ENCODE measurements at places on chromosomes 1 and 21.

- DNase-seq: no peak
These were observed 166.8 kb upstream of the KCNJ6 start for GRCh38 chr21:38082936-38083485.

GRCh38 chr1:157992031-157992832, 1.2 kb upstream of the KIRREL1 start:
- no peak for DNase-seq

DNA sequence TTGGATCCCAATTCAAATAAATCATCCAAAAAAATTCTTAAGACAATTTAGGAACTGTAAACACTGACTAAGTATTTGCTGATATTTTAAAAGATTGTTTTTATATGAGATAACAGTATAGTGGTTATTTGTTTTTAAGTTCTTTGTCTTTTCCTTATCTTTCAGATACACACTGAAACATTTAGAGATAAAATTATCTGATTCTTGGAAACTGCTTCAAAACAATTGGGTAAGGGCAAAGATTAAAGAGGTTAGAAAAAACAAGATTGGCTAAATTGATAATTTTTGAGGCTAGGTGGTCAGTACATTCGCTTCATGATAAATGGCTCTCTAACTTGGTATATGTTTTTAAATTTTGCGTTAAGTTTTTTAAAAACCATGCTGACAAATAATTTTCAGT, 117.3 kb downstream of the PSMG1 start:
- DNase-seq: no peak

DNA sequence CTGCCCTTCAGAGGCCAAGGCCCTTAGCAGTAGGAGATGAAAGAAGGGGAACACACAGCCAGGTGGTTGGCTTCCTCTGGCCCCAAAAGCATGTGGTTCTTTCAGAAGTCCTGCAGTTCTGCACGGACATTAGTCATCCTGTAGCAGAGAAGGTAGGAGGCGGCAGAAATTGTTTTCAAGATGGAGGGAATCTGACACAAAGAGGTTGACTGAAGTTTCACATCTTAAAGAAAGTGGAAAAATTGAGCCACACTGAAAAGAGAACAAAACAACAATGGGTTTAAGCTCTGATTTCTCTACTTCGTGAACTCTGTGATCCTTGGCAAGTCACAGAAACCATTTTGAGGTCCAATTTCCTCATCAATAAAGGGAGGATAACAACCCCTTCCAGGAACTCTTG, 125.3 kb upstream of the DNAH14 start:
- DNase-seq: no peak

GRCh38 chr21:29704719-29705118, 235.1 kb downstream of the GRIK1 start:
- no peak for DNase-seq

- no peak for DNase-seq
These were observed at the start of gene GRHL3 for GRCh38 chr1:24319312-24319863. GRHL3 (plus strand) TSS chr1:24319357; CDS start chr1:24319552, 195 bp downstream.

- DNase-seq: no peak
These were observed 32.2 kb upstream of the CYP4X1 start for GRCh38 chr1:46991083-46991923.

GRCh38 chr1:220577926-220578325, 50.0 kb downstream of the MARK1 start:
- DNase-seq: no peak

GRCh38 chr1:91799159-91799558, 86.8 kb downstream of the TGFBR3 start:
- no peak for DNase-seq

DNA sequence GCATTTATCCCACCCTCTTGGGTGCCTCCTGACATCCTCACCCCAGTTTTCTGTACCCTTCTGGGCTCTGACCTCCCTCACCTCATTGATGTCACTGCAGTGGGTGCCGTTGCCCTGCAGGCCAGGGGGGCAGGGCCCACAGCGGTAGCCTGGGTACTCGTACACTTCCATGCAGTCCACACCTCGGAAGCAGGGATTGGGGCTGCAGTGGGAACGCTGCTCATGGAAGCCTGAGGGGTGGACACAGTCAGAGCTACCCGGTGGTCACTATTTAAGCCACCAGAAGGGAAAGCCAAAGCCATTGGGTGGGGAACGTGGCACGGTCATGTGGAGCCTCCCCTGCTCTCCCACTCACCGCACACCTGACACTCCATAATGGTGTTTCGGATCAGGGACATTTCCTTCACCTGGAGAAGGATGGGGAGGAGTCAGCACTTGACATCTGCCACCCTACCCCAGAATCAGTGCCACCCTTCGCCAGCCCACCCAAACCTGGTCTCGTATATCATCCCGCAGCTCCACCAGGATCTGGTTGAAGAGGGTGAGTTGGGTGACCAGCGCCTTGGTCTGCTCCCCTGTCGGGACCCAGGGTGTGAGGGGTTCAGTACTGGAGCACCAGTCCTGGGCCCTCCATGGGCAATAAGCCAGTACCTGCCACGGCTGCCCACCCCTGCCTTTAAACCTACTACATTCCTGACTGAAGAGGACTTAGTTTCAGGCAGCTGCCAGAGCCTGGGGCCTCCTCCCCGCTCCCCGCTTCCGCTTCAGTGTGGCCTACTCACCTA, 4.8 kb downstream of the THBS3 start:
- DNase-seq: no peak

DNA sequence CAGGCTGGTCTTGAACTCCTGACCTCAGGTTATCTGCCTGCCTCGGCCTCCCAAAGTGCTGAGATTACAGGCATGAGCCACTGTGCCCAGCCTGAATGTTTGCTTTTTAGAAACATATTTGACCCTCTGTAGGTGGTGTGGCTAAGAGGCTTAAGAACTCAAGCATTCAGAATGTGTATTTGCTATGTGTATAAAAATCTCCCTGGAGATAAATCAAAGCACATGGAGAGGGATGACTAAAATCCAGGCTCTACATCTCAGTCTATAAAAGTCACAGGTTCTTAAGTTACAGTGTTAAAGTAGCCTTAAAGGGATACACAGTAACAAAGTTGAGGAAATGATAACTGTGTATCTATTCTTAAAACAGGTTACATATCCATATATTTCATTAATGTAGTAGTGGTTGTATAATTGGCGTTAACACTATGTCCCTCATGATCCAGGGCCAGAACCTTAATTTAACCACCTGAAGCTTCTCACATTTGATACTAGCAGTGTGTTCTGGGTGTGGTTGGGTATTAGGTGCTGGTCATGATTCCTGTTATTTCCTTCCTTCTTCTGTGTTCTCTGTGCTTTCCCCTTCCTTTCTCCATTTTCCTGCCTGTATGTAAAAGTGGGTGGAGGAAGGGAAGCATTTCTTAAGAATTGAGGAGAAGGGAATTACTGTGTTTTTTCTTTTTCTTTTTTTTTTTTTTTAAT, 16.2 kb downstream of the GIPC2 start:
- no peak for DNase-seq

DNA sequence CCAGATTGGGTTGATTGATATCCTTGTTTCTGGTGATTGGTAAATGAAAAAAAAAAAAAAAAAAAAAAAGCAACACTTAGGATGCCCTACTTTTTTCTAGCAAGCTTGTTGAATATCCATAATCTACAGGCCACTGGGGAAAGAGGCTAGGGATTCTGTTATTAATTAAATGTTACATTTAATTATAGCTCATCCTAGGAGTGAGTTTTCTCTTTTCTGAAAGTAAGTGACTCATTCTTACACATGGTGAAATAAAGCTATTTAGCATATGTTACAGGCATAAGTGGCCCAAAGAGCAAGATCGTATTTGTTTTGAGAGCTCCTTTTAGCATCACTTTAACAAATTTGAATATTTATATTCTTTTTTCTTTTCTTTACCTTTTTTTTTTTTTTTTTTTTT, 94.5 kb downstream of the FNBP1L start:
- no peak for DNase-seq

GRCh38 chr21:25997788-25998611, 172.6 kb downstream of the APP start:
- no peak for DNase-seq

- no peak for DNase-seq
These were observed 41.7 kb upstream of the ARHGAP29 start for GRCh38 chr1:94279038-94279437.

- no peak for DNase-seq
These were observed 273.5 kb downstream of the LIPI start for GRCh38 chr21:13937236-13937635.
